ENCODE measurements at places on chromosomes 4 and X.

DNA sequence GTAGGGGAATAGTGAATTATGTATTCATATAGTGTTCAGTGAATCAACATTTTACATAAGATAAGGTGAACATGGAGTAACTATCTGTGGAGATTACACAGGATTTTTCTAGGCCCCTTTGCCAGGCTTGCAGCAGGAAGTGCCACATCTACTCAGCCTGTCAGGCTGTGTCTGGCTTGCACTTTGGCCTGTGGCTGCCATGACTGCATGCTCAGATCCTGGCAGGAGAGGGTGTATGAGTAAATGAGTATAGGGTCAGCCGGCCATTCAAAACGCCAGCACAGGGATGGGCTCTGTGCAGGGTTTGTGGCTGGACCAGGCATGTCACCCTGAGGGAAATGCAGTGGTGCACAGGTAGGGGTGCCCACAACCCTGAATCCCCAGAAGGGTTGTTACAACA is 51.9 kb downstream of the UBQLN2 start:
- no peak for DNase-seq

DNA sequence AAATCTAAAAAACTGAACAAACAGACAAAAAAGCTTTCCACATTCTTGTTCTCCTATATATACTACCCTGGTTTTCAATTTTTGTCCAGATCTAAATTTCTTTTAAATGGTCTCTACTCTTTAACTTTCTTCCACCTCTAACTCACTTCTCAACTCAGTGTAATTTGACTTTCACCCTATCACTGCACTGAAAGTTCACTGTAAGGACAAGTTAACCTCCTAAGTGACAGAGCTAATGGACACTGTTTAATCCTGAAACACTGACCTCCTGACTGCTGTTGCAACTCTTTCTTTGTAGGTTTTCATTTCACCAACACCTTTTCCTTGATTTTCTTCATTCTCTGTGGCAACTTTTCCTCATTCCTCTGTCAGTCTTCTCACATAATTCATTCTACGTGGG is 50.0 kb downstream of the ATOH1 start:
- no peak for DNase-seq

GRCh38 chr4:69984030-69984443 is 11.7 kb upstream of the STATH start:
- peak; percentile 79 for DNase-seq

GRCh38 chrX:11059933-11060332 is 51.2 kb upstream of the HCCS start:
- no peak for DNase-seq

GRCh38 chrX:11296051-11296450 is 2.8 kb downstream of the AMELX start:
- DNase-seq: no peak

GRCh38 chr4:70711599-70711998 is 10.2 kb upstream of the RUFY3 start:
- no peak for DNase-seq

GRCh38 chr4:99817309-99817890 is 773 bp downstream of the DAPP1 start:
- no peak for DNase-seq

DNA sequence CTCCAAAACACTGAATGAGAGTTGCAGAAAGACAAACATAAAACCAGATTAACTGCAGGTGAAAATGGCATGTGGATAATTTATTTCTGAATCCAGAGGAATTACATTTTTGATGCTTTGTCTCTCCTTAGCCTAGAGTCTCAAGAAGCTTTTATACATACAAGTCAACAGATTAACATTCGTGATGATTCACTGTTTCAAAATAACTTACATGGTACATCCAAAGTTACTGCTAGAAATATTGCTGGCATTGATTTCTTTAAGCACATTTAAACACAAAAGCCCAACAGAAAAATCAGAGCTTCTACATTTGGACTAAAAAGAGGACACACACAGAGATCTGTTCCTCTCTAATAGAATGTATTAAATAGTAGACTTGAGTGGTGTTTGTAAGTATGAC is 105.6 kb downstream of the AMELX start:
- DNase-seq: no peak

- DNase-seq: no peak
These were observed 52.6 kb upstream of the ARX start for GRCh38 chrX:25068340-25068739.

- no peak for DNase-seq
These were observed 5.1 kb downstream of the RAB33B start for GRCh38 chr4:139458999-139459398.

DNA sequence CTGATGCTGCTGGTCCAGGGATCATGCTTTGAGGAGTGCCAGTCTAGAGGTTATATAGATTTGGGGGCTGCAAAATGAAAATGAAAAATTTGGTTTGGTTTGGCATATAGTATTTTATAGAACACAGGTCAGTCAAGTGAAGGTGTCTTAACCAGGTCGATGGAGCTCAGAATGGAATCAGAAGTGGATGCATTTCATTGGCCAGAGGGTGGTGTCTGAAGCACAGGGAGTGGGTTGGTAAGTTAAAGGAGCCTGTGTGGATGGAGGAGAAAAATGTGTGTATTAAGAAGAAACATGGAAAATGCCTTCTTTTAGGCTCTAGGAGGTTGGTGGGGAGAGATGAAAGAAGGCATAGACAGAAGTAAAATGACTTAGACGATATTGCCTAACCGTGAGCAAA is 8.6 kb downstream of the GALNT7 start:
- no peak for DNase-seq

DNA sequence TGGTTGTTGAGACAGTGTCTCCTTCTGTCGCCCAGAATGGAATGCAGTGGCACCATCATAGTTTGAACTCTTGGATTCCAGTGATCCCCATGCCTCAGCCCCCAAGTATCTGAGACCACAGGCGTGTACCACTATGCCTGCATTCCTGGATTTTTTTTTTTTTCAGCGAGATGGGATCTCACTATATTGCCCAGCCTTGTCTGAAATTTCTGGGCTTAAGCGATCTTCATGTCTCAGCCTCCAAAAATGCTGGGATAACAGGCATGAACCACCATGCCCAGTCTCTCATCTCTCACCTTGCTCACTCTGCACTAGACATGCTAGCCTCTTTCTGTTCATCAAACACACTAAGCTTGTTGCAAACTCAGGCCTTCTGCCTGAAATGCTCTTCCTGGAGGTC is 104.1 kb downstream of the UBE2K start:
- DNase-seq: no peak

- DNase-seq: peak; percentile 63
These were observed 11.9 kb downstream of the G6PD start for GRCh38 chrX:154534526-154535322.

- no peak for DNase-seq
These were observed 329.4 kb upstream of the AGA start for GRCh38 chr4:177771645-177772044.

- DNase-seq: no peak
These were observed 57.6 kb downstream of the PLAC1 start for GRCh38 chrX:134600714-134601113.

DNA sequence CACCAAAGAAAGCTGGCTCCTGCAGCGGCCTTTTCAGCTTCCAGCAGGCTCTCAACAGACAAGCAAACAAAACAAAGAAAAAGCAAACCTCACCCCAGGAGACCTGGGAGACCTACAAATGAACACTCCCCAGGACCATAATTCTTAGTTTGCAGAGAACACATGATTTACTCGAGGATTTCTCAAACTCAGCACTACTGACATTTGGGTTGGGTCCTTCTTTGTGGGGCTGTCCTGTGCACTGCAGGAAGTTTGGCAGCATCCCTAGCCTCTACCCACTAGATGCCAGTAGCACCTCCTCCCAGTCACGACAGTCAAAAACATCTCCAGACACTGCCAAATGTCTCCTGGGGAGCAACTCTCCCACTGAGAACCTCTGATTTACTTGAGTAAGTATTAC is 21.9 kb downstream of the APOO start:
- DNase-seq: no peak

- DNase-seq: no peak
These were observed 9.7 kb upstream of the MYOZ2 start for GRCh38 chr4:119125931-119126330.

GRCh38 chrX:104255465-104255864 is 732 bp upstream of the ESX1 start:
- DNase-seq: no peak

DNA sequence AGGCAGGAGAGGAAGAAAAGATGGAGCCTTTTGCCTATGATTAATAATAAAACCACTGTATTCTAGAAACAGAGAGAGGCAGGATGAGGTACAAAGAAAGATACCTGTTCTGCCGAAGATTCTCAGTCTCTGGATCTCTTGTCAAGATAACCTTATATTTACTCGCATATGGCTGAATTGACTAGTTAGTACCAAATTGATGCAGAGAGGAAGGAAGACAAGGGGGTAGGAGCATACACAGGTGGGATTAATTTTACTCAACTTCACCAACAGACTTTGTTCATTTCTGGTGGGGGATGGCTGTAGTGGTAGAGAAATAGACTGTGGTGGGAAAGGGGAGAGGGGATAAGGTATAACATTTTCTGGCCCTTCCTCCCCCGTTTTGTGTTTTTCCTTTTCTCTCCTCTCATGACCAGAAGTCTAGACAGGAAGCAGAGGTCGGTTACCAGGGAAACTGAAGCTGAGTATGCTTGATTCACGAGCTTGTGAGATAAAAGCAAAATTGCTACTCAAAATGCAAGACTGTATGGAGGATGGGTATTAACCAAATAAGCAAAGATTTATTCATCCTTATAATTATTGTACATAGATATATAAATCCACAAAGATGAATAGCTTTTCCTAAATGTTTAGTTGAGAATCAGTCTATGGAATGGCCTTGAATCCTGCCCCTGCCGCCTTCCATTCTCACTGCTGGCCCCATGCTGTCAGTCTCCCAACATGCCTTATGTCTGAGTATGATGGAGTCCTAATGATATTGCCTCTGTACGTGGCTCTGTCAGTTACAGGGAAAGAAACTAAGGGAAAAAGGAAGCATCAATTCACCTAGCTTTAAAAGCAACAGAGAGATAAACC is 17.8 kb upstream of the PAGE2B start:
- DNase-seq: no peak

- no peak for DNase-seq
These were observed 610.4 kb downstream of the BCOR start for GRCh38 chrX:39487166-39487968.

- DNase-seq: no peak
These were observed 44.8 kb downstream of the GAB1 start for GRCh38 chr4:143381189-143382118.

GRCh38 chrX:45232139-45232538 is 31.5 kb upstream of the DIPK2B start:
- no peak for DNase-seq

GRCh38 chrX:46547857-46548256 is 2.6 kb upstream of the ZNF674 start:
- no peak for DNase-seq

- no peak for DNase-seq
These were observed 17.7 kb upstream of the PAQR3 start for GRCh38 chr4:78956975-78957374.

DNA sequence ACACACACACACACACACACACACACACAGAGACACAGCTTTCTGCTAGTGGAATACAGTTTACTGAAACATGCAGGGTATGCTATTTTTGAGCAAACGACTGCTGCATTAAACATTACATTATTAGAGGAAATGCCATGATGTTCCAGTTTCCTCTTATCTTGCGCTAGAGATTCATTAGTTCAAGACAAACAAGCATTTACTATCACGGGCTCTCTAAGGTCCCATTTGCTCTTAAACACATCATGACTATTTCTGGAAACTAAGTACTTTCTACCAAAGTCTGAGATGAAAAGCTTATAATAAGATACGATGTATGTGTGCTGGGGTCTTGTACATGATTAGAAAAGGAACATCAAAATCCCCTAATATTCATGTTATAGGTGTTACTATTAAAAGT is 48.8 kb downstream of the RPS3A start:
- DNase-seq: no peak

GRCh38 chr4:42638993-42639392 is 17.9 kb downstream of the ATP8A1 start:
- no peak for DNase-seq

- DNase-seq: no peak
These were observed 80.3 kb downstream of the BANK1 start for GRCh38 chr4:101870874-101871273.

- no peak for DNase-seq
These were observed 61.3 kb downstream of the CENPC start for GRCh38 chr4:67483868-67484602.

Measured in NCI-H510A (cell line).